Bone marrow (tissue), 2 donors: ENCODE measurements at places on chromosomes 12 and 14.
A peak's percentile ranks its signal among the peaks of the same experiment; 100 is the strongest.

DNA sequence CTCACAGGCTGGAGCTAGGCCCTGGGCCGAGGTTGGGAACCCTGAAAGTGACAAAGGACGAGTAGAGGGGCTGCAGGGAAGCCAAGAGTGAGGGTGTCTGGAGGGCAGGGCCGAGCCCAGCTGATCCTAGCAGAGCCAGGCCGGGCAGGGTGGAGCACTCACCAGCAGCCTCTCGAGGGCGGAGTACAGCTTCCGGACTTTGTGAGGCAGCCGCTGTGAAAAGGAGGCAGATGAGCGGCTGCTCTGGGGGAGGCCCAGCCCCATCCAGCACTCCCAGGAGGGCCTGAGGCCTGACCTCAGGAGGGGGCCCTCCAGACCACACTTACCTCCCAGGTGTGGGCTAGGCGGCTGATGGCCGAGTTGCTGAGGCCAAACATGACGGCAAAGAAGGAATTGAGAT, 14.7 kb upstream of the ENDOU start:
- DNase-seq: no peak

GRCh38 chr12:29744365-29744764, 39.4 kb downstream of the TMTC1 start:
- DNase-seq: no peak

- no peak for DNase-seq
Observed at GRCh38 chr12:55051197-55051947, 31.6 kb downstream of the NEUROD4 start.

GRCh38 chr12:24948420-24948756, 513 bp downstream of the BCAT1 start:
- DNase-seq: no peak

- DNase-seq: no peak
Observed at GRCh38 chr14:55097881-55098560, 31.0 kb upstream of the LGALS3 start.

DNA sequence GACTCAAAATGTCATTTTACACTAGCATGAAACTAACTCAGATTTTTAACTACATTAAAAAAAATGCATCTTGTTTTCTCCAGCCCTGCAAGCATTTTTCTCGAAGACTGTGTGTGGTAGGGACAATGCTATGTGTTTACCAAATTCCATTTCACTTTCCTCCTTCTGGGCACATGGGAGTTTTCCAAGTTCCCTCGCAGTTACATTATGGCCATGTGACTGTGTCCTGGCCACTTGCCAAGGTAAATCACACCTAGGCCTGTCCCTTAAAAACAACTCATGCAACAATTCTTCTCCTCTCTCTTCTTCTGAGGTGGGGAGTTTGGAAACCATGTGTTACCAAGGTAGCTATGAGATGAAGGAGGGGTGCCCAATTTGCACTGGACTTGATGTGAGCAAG, 108.7 kb downstream of the SYT10 start:
- no peak for DNase-seq

DNA sequence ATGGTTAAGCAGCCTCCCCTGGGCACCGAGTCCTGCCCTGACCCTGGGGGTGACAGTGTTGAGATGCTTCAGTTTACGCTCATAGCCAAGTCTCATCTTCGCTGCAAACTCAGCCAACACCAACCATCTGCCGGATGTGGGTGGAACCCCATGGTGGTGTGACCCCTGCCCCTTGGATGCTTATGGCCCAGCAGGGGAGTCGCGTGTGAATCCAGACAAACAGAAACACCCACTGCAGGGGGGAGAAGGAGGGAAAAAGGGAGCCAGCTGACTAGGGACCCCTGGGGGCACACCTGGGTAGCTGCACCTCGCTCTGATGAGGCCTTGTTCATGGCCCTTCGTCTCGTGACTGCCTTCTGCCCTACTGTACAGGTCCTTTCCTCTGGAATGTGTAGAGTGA, 23.8 kb downstream of the AACS start:
- no peak for DNase-seq

DNA sequence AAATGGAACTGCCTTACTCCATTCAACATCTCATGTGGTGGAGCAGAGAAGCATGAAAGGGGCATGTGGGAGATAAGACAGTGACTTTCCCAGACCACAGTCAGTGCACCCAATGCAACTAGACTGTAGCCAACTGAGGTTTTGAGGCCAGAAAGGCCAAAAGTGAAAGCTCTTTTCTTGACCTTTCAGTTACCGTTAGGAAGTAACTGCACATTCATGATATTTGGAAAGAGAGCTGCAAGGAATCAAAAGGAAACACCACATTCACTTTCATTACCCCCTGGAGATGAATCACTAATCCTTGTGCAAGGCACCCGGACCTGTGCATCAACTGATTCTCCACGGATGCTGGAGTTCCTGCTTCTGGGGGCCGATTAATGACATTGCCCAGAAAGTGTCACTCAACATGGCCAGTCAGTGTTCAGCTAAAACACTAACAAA, 72.9 kb upstream of the ELK3 start:
- no peak for DNase-seq

DNA sequence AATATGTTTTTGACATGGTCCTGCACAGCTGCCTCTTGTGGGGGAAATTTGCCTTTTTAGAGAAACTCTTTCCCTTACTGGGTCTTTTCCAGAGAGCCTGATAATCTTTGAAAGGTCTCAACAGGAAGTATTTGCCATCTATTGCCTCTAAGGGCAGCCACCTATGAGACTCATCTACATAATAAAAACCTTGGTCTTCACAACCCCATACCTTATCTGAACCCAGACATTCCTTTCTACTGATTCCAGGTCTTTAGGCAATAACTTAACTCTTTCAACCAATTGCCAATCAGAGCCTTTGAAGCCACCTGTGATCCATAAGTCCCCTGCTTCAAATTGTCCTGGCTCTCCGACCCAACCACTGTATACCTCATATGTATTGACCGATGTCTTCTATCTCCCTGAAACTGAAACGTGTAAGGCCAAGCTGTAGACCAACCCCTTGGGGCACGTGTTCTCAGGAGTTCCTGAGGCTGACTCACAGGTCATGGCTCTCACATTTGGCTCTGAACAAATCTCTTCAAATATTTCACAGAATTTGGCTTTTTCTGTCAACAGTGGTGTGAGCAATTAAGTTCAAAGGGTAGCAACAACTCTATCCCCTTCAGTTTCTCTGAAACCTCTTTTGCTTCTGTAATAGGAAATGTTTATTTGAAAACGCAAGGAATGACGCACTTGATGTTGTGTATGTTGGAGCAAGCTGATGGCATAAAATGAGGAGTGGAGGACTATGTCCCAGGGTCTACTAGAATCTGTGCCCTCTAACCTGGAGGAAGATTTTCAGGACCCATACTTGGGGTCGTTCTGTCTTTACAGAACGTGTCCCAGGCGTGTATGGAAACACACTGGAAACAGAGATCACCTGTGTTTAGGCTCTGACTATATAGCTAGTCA, 49.2 kb upstream of the EIF5 start:
- DNase-seq: no peak

DNA sequence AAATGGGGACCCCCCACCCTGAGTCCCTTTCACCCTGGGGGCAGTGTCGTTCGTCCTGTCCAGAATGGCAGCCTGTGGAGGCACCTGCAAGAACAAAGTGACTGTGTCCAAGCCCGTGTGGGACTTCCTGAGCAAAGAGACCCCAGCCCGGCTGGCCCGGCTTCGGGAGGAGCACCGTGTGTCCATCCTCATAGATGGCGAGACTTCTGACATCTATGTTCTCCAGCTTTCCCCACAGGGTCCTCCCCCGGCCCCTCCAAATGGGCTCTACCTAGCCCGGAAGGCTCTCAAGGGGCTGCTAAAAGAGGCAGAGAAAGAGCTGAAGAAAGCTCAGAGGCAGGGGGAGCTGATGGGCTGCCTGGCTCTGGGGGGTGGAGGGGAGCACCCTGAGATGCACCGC, 2.2 kb downstream of the DTX3 start:
- no peak for DNase-seq

- no peak for DNase-seq
Observed at GRCh38 chr12:55227643-55228042, 6.8 kb downstream of the OR10A7 start.

DNA sequence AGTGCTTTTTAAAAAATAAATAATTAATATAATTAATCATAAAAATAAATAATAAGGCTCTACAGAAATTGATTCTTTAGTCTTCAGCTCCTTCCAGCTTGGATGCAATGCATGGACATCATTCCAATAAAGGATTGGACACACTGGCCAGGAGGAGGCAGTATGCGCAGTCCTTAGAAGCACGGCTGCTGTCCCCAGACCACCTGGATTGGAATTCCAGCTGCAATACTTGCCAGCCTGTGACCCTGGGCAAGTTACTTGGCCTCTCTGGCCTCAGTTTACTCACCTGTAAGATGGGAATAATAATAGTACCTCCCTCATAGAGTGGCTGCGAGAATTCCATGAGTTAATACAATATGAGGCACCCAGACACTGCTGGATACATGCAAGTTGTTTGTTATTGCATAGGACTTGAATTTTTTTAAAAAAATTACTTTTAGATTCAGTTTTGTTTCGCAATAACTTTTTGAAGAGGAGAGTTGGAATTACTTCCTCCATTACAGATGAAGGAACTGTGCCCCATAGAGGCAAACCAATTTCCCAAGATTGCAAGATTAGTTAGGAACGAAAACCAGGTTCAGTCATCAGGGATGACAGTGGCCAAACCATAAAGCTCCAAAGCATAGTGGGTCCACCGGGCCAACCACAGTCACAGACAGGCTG, 12.2 kb downstream of the RPH3A start:
- DNase-seq: no peak

DNA sequence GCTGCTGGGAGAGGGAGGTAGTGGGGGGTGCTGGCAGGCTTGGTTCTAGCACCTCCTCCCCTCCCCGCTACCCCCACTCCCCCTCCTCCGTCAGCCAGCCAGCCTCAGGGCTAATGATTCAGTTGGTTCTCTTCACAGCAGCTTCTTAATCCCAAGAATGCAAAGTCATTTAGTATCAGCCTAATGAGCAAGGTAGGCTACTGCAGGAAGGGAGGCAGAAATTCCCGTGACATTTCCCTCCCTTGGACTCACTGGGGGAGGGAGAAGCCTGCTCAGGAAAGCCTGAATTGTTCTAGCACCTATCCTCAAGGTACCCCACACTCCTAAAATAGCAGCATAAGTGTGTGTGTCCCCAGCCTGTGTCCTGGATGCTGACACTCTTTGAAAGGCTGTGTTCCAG, 29.8 kb downstream of the ITPK1 start:
- DNase-seq: peak; percentile 5

DNA sequence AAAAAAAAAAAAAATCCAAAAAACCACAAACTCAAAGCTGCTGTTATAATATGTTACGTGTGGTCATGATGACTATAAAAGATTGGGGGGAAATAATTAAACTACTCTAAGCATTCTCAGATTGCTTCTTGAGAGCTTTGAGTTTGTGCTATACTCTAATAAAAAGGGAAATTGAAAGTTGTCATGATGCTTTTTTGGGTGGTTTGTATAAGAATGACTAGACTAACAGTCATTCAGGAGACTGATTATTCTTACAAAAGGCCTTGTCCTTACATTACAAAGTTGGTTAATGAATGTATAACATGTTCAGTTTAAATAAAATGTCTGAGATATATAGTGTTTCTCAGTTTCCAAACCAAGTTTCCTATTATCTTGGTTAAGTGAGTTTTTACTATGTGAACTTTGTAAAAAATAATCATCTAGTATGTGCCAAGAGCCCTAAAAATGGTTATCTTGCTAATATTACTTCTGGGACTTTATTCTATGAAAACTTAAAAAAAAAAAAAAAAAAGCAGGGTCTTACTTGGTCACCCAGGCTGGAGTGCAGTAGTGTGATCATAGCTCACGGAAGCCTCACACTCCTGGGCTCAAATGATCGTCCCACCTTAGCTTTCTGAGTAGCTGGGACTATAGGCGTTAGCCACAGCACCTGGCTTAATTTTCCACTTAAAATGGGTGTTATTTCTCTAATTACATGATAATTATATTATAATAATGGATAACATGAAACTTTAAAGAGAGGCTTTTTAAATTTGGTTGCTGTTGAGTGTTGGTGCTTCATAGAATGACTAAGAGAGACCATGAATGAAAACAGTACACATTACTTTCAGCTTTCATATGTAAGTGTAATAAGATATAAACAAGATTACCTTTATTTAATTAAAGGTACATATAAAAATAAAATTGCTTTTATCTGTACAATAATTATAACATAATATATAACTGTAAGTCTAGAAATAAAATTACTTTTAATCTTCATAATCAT, 459.6 kb upstream of the RGS6 start:
- no peak for DNase-seq

DNA sequence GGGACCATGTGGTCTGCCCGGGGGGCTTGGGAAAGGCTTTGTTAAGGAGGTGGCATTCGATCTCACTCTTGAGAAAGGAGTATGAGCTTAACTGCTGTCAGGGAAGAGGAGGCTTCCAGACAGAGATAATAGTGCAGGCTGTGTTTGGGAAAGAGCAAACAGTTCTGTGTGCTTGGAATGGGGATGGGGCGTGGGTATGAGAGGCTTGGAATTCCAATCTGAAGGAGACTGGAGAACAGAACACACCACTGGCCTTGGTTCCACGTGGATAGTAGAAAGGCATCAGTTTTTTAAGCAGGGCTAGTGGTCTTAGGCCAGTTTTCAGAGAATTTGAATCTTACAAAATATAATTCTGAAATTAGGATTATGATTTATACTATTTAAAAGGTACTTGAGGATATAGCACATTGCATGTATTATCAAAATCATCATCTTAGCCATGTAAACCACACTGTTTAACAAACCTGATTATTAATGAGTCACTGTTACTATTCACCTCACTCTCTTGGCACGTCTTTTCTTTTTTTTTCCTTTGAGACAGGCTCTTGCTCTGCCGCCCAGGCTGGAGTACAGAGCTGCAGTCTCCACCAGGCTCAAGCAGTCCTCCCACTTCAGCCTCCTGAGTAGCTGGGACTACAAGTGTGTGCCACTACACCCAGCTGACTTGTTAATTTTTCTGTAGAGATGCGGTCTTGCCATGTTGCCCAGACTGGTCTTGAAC, 38.5 kb upstream of the KCNK13 start:
- no peak for DNase-seq

DNA sequence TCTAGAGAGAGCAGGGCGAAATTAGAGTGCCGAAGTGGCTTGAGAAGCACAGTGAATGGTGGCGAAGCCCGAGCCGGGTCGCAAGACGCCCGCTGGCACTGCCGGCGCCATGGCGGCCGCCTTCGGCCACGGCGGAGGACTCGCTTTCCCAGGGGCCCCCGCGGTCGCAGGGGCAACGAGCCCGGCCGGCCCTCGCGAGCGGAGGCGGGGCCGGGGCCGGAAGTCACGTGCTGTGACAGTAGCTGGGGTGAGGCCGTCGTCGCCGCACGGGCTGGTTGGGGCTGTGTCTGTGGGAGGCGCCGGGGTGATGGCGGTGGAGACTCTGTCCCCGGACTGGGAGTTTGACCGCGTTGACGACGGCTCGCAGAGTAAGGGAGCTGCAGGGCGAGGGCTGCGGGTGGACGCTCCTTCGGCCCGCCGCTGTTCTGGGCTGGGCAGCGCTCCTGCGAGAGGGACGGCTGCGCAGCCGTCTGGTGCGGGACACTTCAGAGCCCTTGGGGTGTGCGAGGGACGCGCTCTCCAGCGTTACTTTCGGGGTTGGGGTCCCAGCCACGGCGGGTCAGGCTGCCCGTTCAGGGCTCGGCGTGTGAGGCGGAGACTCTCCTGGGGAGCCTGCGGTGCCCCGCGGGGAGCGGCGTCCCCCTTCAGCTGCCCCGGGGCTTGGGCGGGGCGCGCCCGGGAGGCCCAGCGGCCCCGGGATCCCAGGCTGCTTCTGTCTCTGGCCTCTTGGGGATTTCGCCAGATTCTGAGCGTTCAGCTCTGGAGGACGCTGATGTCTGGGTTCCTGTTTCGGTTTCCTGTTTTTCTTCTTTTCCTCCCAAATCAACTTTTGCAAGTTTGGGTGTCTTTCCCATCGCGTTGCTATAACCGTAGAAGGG, at the start of gene WASHC4:
TSS of gene WASHC4 (plus strand) at position 238 of the 878 bp plus-strand sequence. CDS start at position 308, 70 bp downstream.
- DNase-seq: peak; percentile 85

GRCh38 chr12:45587877-45588533, 141.5 kb upstream of the ARID2 start:
- DNase-seq: no peak
